H1 (cell line): ENCODE measurements at places on chromosomes 13 and 19. TPM values are rescaled to one million over a fixed set of nuclear protein-coding genes. Genes with fewer than 3 reads are reported as not detected.

ZNF837 gene
- polyA plus RNA-seq = 3.3 and 6.6 TPM in 2 replicates

FGF14 gene
- polyA plus RNA-seq = 0.02 and 0.05 TPM in 2 replicates

RASAL3 gene
- 0.63 and 2.4 TPM in 2 replicates for polyA plus RNA-seq

FBXO17 gene
- polyA plus RNA-seq = 11.7 and 19.9 TPM in 2 replicates

NRTN gene
- polyA plus RNA-seq = 3.9 and 5.9 TPM in 2 replicates
